Left ventricle myocardium superior (tissue), 1 donor: ENCODE measurements at places on chromosomes 3 and 15.
A peak's percentile ranks its signal among the peaks of the same experiment; 100 is the strongest.

DNA sequence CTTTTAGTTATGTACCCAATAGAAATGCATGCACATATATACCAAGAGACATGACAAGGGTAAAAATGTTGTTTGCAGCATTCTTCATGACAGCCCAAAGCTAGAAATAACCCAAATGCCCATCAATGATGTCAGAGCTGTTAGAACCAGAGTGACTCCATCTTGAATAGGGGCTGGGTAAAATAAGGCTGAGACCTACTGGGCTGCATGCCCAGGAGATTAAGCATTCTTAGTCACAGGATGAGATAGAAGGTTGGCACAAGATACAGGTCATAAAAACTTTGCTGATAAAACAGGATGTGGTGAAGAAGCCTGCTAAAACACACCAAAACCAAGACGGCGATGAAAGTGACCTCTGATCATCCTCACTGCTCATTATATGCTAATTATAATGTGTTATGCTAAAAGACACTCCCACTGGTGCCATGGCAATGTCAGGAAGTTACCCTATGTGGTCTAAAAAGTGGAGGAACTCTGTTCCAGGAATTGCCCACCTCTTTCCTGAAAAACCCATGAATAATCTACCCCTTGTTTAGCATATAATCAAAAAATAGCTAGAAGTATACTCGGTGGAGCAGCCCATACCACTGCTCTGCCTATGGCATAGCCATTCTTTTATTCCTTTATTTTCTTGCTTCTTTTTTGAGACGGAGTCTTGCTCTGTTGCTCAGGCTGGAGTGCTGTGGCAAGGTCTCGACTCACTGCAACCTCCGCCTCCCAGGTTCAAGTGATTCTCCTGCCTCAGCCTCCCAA is 32.9 kb downstream of the ZBTB11 start:
- DNase-seq: no peak

GRCh38 chr3:88044411-88044810 is 14.4 kb downstream of the CGGBP1 start:
- DNase-seq: no peak

DNA sequence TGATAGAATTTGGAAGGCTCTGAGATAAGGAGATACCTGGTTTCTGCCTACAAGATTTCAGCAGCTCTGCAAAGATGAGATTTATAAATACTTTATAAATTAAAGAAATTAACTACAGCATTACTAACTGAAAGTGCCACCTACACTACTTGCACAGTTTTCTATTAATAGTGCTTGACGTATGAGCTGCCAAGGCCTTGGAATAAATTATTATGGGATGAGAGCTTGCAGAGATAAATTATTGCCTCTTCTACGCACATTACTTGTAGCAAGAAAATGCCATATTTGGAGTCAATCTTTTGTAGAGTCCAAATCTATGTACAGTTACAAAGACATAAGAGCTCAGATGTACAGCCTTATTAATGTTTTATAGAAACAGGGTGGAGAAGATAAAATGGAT is 89.1 kb downstream of the BCHE start:
- DNase-seq: no peak

GRCh38 chr3:169271936-169272335 is 391.6 kb downstream of the MECOM start:
- no peak for DNase-seq

DNA sequence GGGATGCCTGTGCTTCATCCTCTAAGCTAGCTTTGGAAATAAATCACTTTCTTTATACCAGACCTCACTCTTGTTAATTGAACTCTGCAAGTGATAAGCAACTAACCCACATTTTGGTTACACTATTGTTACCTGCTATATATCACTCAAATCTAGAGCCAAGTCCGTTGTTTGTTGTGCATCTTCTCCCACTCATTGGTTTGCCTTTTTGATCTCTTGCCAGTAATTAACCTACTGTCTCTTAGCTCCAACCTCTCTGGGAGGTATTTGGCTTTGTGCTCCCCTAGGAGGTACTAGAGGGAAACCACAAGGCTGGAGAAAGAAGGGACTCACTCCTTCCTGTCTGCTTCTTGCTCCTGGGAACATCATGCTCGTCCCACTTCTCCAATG is 12.8 kb upstream of the CRBN start:
- DNase-seq: no peak

- DNase-seq: no peak
Measured at GRCh38 chr3:94967196-94967595, 904.3 kb downstream of the NSUN3 start.

DNA sequence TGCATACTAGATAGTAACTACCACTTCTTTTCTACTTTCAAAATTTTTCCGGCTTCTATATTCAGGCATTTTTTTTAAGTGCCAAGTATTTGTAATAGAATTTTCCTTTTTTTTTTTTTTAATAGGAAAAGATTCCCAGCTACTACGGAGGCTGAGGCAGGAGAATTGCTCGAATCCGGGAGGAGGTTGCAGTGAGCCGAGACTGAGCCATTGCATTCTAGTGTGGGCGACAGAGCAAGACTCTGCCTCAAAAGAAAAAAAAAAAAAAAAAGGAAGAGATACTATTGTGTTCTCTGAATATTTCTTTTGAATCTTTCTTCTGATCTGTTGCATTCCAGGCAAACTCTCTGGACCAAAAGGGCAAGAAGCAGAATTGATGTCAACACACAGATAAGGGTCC is 557.3 kb downstream of the FGF12 start:
- DNase-seq: no peak

GRCh38 chr3:105347625-105348302 is 18.9 kb upstream of the ALCAM start:
- no peak for DNase-seq

GRCh38 chr3:181253796-181254195 is 264.3 kb upstream of the DNAJC19 start:
- DNase-seq: no peak

- DNase-seq: no peak
Measured at GRCh38 chr3:38163117-38163840, 2.1 kb upstream of the OXSR1 start.

DNA sequence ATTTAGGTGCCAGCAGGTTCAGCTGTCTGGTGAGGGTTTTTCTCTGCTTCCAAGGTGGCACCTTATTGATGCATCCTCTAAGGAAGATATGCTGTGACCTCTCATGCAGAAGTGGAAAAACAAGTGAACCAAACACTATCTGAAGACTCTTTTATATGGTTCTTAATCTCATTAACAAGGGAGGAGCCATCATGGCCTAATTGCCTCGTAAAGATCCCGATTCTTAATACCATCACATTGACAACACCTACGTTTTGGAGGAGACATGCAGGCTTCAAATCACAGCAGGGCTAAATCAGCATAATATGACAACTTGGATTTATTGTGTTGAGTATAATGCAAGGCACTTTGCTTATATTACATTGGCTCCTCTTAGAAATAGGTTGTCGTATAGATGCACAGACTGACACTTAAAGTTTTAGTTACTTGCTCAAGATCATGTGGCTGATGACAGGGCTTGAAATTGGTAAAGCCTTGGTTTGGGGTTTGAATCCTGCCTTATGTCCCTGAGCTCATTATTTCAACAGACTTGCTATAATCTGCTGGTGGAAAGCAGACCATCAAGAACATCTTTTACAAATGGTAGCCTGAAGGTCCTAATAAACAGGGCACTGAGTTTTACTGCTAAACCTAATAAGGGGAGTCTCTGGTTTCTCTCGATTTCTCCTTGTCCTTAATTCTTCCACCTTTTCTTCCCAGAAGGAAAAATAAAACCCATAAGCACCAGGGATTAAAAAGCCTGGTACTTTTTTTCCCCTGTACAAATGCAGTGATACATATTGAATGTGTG is 88.2 kb downstream of the PTPRG start:
- DNase-seq: no peak

GRCh38 chr3:9808345-9809037 is 1.6 kb upstream of the TTLL3 start:
- no peak for DNase-seq

DNA sequence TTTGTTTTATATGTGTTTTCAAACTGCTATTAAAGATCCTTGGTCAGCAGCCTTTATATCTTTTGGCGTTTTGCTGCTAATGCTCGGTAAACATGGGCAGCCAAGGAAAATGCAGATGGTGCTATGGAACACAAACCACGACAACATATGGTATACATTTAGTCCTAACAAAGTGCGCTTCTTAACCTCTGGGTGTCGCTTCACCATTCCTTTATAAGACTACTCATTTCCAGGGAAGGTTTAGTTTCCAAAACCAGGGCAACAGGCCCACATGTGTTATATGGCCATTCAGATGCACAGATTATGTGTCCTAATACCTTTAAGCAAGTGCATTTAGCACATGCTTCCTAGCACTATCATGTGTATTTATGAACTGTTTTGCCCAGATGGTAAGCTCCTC is 14.7 kb downstream of the SHOX2 start:
- DNase-seq: no peak

DNA sequence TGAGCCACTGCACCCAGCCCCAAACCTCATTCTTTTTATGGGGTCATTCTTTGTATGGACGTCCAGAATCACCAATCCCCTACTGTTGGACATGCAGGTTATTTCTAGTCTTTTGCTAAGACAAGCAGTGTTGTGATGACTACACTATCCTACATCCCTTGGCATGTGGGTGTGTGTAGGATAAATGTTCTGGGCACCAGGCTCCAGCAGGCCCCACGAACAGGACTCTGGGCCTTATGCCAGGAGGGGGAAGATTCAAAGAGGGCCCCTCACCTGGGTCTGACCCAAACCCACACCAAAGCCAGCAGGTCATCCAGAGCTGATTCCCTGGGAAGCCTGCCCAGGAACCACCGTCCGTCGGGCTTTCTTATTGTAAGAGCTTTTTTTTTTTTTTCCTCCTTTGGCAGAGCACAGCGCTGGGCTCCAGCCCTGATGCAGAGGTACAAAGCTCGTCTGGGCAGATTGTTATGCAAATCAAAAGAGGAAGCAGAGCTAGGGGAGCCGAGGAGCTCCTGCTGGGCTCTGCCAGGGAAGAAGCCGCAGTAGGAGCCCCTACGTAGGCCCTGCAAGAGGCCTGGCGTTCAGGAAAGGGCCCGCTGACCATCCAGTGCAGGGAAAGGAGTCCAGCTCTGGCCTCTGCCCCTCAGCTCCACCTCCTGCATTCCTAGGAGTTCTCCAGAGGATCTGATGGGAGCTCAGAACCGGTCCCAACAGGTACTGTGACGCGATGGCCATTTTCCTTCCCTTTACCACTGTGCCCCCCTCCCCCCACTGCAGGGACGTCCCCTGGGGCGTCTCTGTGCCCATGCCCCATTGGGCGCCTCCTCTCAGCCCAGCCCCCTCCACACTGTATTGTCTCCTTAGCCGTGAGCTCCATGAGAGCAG is 29.0 kb upstream of the FURIN start:
- no peak for DNase-seq

DNA sequence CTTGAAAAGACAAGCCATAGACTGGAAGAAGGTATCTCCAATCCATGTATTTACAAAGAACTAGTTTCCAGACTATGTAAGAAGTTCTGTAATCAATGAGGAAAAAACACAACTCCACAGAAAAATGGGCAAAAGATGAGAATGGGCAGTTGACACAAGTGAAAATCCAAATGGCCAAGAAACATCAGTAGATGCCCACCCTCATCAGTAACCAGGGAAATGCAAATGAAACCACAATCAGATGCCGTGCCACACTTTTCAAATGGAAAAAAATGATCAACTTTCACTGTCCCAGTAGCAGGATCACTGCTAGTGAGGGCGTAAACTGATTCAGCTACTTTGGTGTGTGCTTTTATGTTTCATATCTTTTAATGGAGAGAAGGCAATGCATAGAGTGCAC is 4.5 kb upstream of the CPEB1 start:
- DNase-seq: no peak

DNA sequence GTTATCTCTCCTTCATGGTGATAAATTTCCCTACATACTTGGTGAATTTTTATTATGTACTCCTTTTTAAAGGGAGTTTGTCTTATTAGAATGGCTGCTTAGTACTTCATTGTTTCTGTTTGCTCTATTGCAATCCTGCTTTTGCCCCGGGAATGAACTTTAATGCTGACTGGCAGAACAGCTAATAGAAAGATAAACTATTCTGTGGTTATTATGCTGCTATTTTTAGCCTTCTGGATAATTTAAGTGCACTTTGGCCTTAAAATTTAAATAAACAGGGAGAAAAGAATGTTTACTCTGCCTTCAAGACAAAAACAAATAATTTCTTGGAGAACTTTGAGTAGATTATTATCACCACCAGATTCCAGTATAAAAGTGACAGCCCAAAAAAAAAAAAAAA is 413.8 kb upstream of the CCDC54 start:
- DNase-seq: no peak

GRCh38 chr3:24012589-24013269 is 67.6 kb downstream of the NR1D2 start:
- no peak for DNase-seq

DNA sequence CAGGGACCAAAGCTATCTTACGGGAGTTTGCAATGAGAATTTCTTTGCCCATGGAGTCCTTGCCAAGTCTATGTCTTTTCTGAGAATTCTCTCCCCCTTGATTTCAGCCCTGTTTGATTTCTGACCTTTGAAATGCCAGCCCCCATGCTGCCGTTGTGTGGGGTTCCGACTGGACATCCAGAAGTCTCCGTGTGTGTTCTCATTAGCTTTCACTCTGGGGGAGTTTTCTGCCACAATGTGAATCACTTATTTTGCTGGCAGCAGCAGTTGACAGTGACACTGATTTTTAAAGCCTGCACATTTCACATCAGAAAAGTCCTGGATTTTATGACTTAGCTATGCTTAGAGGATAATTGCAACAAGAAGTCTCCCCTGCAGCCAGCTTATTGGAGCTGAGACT is 98.4 kb upstream of the CTDSPL start:
- no peak for DNase-seq

GRCh38 chr3:63975723-63976122 is 47.6 kb downstream of the PSMD6 start:
- DNase-seq: peak; percentile 66

DNA sequence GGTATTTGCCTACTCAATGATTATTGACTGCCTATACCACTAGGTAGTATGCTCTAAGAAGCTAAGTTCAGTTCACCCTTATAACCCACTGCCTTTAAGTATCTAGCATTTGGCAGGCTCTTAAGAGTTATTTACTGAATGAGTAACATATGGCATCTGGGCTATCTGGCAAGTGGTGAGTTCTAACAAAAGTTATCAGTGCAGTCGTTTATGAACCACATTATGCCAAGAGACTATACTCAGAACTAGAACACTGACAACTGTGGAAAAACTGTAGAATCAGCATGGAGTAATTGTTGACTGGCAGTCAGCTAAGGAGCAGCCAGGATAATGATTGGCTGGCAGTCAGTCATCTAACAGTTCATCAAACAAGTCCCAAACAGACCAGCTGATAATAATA is 25.8 kb downstream of the RAF1 start:
- no peak for DNase-seq

DNA sequence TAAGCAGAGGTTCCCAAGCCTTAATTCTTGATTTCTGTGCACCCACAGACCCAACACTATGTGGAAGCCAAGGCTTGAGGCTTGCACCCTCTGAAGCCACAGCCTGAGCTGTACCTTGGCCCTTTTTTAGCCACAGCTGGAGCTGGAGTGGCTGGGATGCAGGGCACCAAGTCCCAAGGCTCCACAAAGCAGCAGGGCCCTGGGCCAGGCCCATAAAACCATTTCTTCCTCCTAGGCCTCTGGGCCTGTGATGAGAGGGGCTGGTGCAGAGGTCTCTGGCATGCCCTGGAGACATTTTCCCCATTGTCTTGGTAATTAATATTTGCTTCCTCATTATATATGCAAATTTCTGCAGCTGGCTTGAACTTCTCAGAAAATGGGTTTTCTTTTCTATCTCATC is 60.9 kb upstream of the GSK3B start:
- DNase-seq: no peak

- no peak for DNase-seq
Measured at GRCh38 chr3:133162265-133162664, 124.1 kb downstream of the TMEM108 start.
